ENCODE measurements at places on chromosomes 7 and 10.
A peak's percentile ranks its signal among the peaks of the same experiment; 100 is the strongest.

GRCh38 chr7:131370523-131370968 is 42.9 kb downstream of the MKLN1 start:
- DNase-seq = no peak

DNA sequence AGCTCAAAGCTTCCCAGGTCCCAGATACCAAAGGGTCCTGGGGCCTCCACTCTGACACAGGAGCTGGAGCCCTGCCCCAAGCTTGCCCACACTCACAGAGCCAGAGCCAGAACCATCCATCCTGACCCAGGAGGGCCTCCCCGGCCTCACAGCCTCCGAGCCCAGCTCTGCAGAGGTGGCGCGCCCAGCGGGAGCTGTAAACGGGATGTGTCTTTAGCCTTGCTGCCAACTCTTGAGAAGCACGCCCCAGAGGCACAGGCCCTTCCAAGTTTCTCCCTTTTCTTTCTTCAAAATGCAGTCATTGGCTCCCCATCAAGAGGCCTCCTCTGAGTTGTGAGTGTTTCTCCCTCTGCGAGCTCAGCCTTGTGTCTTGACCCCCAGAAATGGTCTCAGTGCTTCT is 75.0 kb downstream of the PDGFA start:
- no peak for DNase-seq

DNA sequence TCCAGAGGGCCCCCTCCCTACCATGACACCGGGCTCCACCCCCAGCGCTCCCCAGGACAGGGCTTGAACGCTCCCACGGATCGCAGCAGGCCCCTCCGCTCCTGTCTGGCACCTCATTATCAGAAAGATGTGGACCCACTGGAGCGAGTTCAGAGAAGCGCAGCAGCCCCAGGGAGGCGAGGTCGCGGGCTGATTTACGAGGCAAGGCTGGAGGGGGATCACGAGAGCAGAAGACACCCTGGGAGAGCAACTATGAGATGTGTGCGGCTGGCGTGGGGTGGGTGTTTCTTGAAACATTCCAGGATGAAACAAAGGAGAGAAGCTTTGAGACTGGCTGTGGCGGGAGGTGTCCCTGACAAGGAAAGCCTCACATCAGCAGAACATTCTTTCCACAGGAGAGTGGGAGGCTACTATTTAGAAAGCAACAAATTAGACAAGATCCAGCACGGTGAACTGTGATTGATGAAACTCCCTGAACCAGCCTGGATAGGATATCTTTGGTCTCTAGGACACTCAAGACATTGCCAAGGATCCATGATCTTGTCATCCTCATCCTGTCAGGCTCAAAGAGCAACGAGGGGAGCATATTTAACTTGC is 66.0 kb downstream of the JCAD start:
- no peak for DNase-seq

DNA sequence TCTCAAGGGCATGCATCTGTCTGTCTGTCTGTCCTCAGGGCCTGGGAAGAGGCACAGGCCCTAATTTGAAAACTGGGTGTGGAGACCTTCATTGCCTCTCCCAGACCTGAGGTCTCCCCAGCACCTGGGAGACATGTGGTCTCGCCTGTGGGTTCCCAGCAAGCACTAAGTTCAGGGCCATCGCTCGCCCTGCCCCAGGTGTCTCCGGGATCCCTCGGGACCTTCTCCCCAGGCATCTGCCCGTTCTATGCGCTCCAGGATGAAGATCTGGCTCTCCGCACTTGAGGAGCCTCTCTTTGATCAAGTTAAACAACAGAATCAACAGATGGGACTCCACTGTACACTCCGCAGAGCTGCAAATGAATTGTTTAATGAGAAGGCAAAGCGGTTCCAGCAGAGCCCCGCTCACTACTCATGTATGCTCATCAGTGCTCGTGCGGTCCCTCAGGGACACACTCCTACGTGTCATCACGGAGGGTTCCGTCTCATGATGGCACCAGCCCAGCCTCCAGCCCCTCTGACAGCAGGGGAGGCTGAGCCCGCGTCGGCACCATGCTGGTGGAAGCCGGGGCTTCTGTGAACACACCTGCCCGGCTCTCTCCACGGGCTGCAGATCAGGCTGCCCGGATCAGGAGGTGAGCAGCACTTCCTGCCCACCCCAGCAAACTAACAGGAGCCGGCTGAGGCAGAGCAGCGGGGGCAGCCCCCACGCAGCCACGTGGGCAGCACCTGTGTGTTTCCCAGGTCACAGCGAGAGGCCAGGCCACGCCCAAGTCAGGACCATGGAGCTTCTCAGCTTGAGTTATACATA is 132.8 kb downstream of the TCERG1L start:
- DNase-seq = peak; percentile 55

DNA sequence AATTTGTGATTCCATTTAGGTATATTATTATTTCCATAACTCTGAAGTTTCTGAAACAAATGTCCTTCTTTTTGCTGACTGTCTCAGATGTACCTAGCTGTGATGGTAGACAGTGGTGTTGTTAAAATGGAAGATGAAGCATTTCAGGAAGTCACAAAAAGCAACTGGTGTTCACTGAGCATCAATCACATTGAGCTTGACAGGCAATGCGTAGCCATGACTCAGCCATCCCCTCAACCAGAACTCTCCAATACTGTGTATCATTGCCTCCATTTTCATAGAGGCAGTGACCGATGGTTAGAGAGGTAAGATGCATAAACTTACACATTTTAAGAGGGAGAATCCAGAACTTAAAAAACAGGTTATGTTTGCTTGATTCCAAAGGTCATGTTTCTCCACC is 434.0 kb downstream of the INHBA start:
- DNase-seq = no peak

- no peak for DNase-seq
These were observed 64.0 kb downstream of the CACNB2 start for GRCh38 chr10:18204039-18204835.

DNA sequence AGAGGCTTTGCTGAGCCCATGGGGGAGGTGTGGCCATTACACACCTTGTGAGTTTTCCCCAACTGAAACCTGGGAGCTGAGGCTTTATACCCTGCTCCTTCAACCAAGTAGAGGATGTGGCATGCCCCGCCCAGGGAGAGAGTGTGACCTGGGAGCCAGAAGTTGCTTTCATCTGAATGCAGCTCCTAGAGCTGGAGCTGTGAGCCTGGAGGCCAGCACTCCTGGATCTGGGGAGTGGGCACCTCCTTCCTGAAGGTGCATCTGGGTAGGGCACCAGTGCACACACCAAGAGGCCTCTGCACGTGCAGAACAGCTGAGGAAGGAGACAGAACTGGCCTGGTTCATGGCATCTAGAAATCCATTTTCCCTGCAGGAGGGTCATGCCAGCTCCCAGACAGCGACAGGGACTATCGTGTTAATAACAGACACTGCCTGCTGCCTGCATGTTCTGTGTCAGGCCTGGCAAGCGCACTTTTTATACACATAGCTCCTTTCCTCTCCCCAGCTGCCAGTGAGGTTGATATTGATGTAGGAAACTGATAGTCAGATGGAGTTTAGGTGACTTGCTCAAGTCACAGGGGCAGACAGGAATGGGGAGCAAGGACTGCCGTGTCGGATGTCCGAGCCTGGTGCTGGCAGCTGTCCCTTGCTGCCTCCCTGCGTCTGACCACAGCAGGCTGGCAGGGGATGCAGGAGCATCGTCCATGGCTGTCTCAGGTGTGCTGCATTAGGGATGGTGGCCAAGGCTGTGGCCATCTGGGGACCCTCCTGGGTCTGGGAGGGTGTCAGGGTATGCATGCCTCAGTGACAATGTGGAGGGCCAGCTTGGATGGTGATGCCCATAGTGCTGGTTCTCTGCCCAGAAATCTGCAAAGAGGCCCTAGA is 189.9 kb upstream of the CXCL12 start:
- DNase-seq = no peak

DNA sequence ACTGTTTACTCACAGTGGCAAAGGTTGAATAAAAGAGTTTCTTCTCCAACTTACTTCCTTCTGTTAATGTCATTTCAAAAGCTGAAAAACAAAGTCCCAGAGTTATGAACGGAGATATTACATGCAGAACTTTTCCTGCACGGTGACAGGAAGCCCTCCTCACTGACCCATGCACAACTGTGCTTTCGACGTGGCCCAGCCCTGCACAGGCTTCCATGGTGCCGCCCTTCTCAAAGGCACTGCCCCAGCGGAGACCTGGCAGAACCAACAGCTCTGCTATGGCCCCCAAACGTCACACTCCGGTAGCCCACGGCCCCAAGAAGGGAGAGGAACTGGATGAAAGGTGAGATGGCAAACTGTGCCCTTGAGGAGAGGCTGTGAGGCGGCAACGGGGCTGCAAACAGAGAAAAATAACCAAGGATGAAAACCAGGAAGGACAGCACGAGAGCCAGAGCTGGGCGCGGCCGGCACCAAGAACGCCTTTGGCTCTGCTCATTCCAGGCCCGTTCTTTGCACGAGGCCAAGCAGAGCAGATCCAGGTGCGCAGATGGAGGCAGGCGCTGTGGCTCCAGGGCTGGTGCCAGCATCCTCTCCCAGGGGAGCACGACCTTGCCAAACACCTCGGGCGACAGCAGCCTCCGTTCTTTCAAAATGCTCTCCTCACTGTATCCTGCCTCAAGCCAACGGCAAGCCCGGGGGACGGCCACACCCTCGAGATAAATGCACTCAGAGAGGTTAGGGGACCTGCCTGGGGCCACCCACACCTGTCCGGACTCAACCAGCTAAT is 7.0 kb upstream of the FUOM start:
- DNase-seq = peak; percentile 74

DNA sequence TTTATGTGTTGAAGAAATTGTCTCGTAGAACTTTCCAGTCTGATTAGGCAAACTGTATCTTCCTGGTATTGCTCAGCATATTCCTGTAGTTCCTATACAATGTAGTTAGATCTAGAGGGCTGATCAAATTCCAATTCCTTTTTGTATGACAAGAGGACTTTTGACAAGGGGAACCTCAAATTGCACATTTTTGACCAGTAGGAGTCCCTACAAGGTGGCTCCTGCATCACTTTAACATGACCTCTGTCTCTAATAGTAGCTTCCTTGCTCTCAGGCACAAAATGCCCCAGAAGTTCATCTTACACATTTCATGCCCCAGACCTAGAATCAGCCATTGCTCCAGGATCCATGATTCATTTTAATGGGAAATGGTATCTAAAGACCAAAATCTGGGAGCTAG is 18.7 kb downstream of the HERPUD2 start:
- DNase-seq = no peak

DNA sequence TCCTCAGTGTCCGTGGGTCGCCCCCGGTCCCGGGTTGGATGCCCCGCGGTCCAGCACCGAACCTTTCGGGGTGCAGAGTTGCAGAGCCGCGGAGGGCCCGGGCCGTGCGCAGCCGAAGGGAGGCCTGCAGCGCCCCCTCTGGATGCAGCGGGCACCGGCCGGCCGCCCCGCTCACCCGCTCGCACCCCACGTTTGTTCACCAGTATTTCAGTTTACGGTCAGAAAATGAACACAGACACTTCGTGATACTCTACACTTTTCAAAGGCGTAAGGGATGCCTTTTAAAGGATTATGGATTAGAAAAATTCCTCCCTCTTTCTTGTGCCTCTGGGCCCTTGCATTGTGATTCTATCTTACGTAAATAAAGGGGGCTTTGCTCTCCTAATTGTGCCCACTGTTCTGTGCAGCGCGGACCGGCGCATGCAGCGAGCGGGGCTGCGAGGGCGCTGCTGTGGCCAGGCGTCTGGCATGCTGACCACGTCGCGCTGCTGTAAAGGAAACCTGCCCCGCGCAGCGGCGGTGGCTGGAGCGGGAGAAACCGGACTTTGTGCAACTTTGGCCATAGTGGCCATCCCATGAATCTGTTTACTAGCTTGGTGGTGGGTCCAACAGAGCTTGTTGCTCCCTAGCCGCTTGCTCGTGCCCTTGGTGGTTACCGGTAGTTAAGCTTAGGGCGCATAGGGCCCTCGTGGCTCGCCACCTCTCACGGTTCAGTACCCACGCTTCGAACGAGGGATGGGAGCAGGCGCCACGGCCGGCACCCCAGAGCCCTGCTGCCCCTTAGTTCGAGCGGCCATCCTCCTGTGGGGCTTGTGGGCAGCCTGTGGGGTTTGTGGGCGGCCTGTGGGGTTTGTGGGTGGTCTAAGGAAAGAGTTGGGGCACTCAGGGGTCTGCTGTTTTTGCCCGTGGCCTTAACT is 739 bp upstream of the MEST start:
- DNase-seq = no peak

DNA sequence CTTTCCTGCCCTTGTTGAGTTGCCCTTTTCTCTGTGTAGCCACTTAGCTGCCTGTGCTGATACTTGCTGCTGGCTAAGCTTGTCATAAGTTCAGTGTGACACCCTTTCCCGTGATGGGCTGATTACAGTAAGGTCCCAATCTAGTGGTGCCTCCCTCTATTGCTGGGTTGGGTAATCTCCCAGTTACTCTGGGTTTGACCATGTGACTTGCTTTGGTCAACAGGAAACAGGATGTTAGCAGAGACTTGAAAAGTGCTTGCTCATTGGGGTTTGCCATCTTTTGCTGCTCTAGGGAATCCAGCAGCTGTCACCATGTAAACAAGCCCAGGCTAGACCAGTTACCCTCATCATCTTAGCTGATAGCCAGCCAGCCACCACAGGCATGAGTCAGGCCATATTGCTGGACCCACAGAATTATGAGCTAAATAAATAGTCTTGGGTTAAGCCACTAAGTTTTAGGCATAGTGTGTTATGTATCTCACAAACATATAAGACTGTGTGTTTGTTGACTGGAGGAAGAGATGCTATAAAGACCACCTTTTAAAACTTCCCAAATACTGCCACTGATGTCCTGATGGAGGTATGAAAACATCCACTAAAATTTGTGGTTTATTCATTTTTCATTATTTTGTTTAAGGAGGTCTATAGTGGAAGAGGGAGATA is 4.0 kb upstream of the LEP start:
- DNase-seq = peak; percentile 6

DNA sequence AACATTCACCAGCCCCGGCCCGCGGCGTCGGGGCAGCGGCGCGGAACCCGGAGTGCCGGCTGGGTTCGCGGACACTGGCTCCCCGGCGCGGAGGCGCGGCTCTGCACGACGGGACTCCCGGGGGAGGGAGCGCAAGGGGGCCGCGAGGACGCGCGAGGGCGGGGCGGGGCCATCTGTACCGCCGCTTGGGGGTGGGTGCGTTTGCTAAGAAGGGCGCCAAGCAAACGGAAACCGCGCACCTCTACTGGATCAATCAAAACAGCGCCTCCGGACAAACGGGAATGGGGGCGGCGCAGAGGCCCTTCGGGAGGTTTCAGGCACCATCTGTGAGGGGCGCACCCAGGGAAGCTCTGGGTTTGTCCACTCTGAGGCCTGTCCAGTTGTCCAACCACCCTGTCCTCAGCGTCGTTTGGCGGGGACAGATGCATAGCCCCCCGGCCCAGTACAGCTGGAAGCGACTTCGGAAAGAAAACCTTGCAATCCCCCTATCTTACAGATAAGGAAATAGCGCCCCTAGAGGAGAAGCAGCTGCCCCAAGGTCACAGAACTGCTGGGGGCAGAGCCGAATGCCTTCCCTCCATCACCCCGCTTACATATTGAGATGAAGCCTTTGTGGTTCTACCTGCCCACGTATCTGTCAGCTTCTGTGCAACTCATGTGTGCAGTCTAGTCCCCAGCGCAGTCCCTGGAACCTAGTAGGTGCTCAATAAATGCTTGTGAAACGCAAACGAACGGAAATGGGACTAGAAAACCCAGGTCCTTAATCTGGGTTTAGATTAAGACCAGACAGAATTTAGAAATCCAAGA is 10.7 kb upstream of the SLIT1 start:
- DNase-seq = peak; percentile 61
